ENCODE measurements at places on chromosomes 11 and 22. TPM values are rescaled to one million over a fixed set of nuclear protein-coding genes. Genes with fewer than 3 reads are reported as not detected.
A peak's percentile ranks its signal among the peaks of the same experiment; 100 is the strongest.

LYVE1 gene
- not detected for total RNA-seq

OR4D5 gene
- not detected for total RNA-seq

TIMP3 gene
- total RNA-seq, result not detected

SYT8 gene
- total RNA-seq, result not detected

NCR3LG1 gene
- 6.3 TPM for total RNA-seq

B3GAT1 gene
- 41.3 TPM for total RNA-seq

MYEOV gene
- total RNA-seq, result 1.2 TPM

SPDYC gene
- total RNA-seq, result not detected

OR8D4 gene
- total RNA-seq, result not detected

GRK3 gene
- total RNA-seq, result 2.2 TPM

NXF1 gene
- 341 TPM for total RNA-seq

KCTD14 gene
- total RNA-seq, result 0.32 TPM

RTN4RL2 gene
- 0.38 TPM for total RNA-seq

- DNase-seq, result no peak
Measured at GRCh38 chr22:39238966-39239505, 5.7 kb downstream of the PDGFB start.

DNA sequence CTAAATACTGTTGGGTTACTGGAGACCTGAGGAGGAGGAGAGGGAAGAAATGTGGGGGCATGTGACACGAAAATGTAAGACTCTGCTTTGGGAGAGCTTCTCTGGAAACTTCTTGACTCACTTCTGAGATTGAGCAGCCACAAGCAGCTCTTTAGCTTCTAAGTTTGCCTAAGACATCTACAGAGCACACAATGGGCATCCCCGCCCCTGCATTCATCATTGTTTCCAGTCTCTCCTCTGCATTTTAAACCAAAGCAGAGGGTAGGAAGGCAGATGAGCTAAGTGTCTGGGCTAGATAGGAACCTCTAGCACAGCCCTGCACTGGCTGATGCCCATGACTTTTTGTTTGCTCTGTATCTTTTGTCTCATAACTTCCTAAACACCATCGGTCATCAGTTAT lies 2.1 kb upstream of the OR52D1 start:
- DNase-seq, result no peak

GRCh38 chr11:72191961-72192381 lies at the start of gene FOLR1:
TSS of gene FOLR1 (plus strand) at chr11:72192140. CDS start at chr11:72192174, 34 bp downstream.
- no peak for DNase-seq

GRCh38 chr11:72673943-72674828 lies at the start of gene PDE2A:
TSS of gene PDE2A (minus strand) at chr11:72674422. CDS start at chr11:72674207, 215 bp downstream.
- no peak for DNase-seq

- DNase-seq, result no peak
Measured at GRCh38 chr11:17132654-17133053, 55.2 kb upstream of the RPS13 start.

DNA sequence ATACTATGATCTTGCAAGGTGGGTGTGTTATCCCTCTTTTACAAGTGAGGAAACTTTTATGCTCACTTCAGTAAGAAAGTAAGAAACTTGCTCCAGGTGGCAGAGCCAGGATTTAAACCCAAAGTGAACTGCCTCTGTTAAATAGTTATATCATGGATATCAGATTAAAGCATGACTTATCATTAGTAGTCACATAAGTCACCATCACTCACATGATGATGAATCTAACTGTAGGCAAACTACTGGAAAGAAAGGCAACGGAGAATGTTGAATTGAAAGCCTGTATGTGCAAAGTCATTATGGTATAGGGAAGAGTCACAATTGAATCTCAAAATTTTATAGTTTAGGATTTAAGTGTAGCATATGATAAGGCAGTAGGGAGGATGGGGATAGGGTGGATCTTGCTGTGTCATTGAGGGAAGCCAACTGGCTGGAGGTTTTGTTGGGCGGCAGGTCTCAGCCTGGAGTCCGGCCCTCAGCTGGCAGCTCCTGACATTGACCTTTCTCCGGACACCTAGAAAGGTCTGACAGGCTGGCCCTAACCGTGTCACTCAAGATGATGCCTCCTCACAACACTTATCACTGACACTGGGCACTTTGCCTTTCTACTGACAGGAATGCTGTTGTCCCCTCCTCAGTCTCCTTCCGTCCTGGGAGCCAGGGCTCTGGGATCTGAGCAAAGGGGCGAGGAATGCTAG lies 98.3 kb downstream of the EMSY start:
- no peak for DNase-seq

DNA sequence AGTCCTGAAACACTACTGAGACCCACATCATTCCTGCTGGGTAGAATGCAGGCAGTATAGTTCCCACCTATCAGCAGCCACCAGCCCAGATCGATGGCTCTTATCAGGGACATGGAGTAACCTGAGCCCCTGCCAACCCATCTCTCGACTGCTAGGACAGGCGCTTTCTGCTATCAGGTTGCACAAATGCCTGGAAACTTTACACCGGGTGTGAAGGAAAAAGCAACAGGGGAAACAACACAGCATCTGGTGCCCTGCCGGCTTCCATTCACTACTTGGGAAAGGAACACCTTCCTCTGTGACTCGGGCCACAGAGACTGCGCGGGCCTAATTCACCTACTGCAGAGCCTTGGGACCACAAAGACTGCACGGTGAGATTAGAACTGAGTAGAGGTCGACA lies 18.5 kb downstream of the RBFOX2 start:
- DNase-seq, result no peak

GRCh38 chr11:67351275-67352005 lies 1.9 kb downstream of the POLD4 start:
- peak; percentile 67 for DNase-seq

DNA sequence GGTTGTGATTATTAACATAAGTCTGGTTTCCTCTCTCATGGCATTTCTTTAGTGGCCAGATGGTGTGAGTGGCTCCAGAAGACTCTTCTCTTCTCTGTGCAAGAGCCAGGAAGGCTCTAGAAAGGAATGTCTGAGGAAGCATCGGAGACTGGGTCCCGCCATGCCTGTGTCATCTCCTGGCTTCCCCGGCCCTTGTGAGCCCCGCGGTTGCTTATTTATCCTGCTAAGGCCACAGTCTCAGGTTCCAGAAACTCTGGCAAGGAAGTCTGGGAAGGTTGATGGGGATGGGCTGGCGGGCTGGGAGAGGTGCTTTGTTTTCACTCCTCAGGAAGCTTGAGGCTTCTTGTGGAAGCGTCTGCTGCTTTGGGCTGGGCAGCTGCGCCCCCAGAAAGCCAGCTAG lies 18.9 kb downstream of the BCR start:
- DNase-seq, result no peak

DNA sequence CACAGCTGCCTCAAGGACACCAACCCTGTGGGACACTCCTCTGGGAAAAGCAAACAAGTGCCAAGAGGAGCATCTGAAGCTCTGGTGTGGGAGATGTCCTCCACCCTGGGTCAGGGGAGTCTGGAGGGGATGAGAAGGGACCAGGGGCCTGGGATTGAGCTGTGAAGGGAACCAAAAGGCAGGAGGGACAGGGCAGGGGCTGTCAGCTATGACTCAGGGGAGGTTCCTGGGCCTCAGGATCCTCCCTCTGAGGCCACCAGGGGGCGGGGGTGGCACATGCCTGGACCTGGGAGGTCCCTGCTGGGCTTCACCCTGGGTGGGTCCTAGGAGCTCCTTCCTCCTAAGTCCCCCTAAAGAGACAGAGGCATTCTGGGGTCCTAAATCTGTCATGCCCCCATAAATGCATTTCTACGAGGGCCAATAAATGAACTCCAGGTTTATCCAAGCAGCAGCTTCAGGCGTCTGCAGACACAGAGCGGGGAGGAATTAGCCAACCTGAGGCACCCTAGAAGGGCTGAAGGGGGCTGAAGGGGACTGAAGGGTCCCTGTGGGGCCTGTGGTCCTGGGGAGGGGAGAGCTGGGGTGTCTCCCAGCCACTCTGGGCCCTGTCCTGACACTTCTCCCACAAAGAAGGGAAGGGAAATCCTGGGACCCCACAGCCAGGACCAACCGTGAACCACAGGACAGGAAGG lies 31.9 kb upstream of the IGLL5 start:
- peak; percentile 59 for DNase-seq

DNA sequence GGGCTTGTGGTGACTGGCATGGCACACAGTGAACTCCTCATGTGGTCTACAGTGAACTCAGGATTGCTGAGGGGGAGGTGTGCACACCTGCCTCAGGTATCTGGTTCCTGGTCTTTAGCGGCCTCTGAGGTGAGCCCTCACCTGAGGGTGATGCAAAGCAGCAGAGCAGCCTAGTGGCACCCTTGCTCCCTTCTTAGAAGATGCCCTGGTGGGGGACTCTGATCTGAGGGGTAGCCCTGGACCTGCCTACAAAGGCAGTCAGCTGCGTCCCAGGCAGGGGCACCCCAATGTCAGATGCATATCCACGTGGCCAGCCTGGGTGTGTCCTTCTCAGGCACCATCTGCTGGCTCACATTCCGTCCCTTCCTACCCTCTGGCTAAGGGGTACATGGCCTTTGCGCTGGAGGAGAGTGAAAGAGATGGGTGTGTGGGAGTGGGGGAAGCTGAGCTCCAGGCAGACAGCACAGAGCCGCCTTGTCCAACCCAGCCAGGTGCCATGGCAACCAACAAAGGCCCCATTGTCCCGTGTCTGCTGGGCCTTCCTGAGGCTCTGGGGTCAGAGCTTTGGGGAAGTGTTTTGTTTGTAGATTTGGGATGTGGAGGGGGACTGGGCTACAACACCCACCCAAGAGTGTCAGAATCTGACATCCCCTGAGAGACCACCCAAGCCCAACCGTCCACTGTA lies 5.8 kb downstream of the PLEKHB1 start:
- no peak for DNase-seq

DNA sequence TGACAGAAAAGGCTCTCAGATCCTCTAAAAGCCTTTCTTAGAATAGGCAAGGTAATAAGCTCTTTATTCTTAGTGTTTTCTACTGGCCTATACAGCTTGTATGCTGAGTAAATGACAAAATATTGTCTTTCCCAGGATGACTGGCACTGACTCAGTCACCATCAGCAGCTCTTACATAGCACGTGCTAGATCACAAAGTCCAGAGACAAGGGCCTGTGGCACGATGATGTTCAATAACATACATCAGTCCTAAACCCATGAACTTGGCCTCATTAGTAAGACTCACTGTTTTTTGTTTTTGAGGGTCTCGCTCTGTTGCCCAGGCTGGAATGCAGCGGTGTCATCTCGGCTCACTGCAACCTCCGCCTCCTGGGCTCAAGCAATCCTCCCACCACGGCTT lies 42.7 kb downstream of the CELF1 start:
- no peak for DNase-seq

GRCh38 chr11:82733444-82734119 lies at the start of gene FAM181B:
TSS of gene FAM181B (minus strand) at chr11:82733864. CDS start at chr11:82733729, 135 bp downstream.
- peak; percentile 51 for DNase-seq

DNA sequence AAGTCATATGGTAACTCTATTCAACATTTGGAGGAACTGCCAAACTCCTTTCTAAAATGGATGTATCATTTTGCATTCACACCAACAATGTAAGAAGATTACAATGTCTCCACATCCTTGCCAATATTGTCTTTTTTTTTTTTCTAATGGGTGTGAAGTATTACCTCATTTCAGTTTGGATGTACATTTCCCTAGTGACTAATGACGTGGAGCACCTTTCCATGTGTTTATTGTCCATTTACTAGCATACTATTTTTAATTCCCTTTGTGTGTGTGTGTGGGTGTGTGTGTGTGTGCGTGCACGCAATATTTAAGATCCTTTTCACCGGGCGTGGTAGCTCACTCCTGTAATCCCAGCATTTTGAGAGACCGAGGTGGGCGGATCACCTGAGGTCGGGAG lies 62.7 kb downstream of the APOL3 start:
- DNase-seq, result no peak

GRCh38 chr11:118673361-118674081 lies 5.9 kb downstream of the TREH start:
- DNase-seq, result no peak

DNA sequence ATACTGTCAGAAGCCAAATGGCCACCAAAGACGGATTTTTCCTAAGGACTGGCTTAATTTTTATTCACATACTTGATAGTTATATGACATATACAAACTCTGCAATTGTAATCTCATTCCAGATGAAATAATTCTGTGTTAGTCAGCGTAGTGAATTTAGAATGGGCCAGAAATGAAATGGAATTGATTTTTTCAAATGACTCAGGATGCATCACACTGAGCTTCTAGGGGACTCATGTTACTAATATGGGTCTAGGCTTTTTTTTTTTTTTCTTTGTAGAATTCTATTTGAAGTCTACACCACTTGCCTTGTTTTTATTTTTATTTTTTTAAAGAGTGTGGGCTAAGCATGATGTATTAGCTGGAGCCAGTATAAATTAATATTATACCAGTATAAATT lies 62.7 kb downstream of the SPECC1L start:
- DNase-seq, result no peak

GRCh38 chr11:1049911-1050580 lies 13.5 kb upstream of the MUC6 start:
- DNase-seq, result no peak

- no peak for DNase-seq
Measured at GRCh38 chr11:93482556-93482955, 60.6 kb downstream of the SMCO4 start.

DNA sequence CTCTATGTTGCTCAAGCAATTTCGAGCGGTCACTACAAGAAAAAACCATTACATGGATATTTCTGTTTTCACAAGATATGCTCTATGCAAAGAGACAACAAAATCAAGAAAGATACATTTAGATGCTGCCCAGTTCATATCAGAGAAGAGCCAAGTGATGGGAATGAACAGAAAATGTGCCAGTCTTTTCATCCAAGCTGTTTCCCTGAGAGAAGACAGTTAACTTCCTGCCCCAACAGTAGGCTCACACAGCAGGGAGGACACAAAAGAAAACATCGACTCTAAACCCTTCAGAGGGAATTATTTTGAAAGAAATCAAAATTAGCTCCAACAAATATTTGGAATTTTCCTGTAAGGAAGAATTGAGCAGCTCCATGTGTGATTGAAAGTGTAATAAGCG lies 11.6 kb downstream of the JAML start:
- no peak for DNase-seq

- DNase-seq, result no peak
Measured at GRCh38 chr11:114353443-114353842, 46.9 kb downstream of the C11orf71 start.

GRCh38 chr11:11668274-11668673 lies 46.5 kb upstream of the GALNT18 start:
- DNase-seq, result no peak

- no peak for DNase-seq
Measured at GRCh38 chr11:76162336-76163288, 43.7 kb downstream of the WNT11 start.

DNA sequence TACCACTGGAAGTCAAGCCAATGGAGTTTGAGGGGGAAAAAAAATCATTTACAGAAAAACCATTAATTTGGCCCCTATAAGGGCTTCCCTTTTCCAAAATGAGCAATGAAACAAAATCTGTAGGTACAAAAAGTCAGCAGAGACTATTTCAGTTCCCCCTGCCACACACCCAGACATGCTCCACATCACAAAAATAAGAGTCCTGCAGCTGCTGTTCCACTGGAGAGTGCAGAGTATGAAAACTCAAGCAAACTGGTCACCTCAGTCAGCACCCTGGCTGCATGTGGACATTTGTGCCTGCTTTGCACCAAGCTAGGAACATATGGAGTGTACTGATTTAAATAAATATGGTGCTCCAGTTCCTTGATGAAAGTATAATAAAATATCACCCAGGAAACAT lies 15.1 kb downstream of the POU2AF1 start:
- no peak for DNase-seq

Measured in natural killer cell (primary cell).